HAP-1 (cell line): ENCODE measurements at places on chromosomes 7 and 10.

DNA sequence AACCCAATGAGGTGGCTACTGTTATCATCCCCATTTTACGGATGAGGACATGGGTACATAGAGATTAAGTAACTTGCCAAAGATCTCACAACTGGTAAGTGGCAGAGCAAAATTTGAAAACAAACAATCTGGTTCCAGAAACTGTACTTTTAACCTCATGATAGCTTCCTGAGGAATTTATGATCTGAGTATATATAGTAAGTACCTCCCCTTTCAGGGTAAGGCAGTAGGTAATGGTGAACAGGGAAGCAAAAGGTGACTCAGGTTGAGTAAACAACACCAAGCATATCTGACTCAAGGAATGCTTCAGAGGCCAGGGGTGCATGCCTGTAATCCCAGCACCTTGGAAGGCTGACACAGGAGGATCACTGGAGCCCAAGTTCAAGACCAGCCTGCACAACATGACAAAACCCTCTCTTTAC is 21.1 kb downstream of the KLLN start:
- DNase-seq, result no peak

DNA sequence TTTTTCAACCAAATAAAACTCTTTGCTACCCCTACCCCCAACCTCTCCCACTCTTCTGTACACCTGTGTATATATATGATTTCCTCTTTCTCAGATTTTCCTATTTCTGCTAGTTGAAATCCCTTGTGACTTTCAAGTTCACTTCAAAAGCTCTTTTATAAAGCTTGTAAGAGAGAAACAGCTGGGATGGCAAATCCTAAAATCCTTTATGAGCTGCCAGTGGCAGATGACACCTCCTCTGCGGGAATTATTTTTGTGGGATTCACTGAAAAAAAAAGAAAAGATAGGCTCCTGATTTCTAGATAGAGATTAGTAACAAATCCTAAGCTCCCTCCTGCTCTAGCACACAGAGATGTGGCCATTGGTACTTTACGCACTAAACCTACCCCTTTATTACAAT is 92.9 kb downstream of the AHR start:
- DNase-seq, result no peak

- DNase-seq, result no peak
These were observed 18.6 kb upstream of the DLX5 start for GRCh38 chr7:97043281-97043680.

GRCh38 chr10:121418126-121418777 is 180.0 kb downstream of the FGFR2 start:
- no peak for DNase-seq

- no peak for DNase-seq
These were observed 552.8 kb downstream of the ANKRD7 start for GRCh38 chr7:118777308-118777707.

DNA sequence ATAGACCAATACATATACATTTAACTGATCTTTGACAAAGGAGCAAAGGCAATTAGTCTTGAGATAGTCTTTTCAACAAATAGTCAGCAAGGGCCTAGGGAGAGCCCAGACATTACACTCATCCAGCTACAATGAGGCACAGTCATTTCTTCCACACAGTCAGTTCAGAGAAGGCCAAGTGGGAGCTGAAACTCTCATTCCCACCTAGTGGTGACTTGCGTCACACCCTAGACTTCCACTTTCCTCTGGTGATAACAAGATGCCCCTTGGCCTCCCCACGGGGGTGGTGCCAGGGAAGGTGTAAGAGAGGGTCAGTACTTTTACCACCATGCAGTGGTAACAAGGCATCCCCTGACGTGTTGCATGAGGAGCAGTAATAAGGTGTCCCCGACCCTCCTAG is 8.0 kb downstream of the FRMPD2 start:
- no peak for DNase-seq

DNA sequence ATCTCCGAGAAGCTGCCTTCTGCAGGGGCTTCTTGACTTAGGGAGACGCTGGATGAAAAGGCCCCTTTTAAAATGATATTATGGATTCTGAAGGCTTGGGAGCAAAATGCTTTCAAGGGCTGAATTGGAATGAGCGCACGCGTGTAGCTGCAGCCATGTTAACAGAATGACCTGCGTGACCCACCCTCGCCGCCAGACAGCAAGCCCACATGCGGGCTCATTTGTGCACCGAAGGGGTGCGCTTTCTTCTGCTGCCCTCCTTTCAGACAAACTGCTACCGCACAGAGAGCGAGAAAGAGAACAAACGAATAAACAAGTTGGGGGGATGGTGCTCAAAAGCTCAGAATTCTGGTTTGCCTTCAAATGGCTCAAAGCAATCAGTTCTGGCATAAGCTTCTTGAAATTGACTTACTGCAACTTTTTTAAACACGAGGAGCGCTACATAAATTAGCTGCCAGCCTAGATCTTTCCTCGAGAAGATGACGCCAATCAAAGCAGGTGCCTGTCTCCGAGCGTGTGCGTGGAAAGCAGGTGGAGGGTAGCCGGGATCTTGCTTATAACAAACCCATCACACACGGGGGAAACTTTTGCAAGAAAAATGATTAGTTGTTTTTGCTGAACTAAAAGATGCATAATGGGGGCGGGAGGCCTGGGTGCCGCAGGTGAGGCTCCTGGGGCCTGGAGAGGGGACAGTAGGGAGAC is 268.4 kb downstream of the MAD1L1 start:
- DNase-seq, result no peak

GRCh38 chr7:20542594-20542993 is 72.9 kb upstream of the ABCB5 start:
- DNase-seq, result no peak

DNA sequence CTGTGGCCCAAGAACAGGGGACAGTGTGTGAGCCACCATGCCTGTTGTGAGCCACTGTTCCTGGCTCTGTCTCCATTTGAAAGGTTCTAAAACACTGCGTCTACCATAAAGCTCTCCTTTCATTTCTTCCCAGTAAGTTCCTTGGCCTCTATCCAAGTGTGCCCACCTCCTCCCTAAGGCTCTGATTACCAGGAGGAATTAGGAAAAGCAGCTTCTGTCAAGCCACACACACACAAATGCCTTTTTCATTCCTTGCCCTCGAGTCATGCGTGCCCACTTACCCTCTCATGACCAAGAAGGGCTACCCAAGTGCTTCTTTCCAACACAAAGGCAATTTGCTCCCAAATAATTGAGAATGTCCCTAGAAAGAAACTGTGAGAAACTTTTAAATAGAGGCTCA is 70.8 kb upstream of the PARD3 start:
- DNase-seq, result peak; percentile 16

DNA sequence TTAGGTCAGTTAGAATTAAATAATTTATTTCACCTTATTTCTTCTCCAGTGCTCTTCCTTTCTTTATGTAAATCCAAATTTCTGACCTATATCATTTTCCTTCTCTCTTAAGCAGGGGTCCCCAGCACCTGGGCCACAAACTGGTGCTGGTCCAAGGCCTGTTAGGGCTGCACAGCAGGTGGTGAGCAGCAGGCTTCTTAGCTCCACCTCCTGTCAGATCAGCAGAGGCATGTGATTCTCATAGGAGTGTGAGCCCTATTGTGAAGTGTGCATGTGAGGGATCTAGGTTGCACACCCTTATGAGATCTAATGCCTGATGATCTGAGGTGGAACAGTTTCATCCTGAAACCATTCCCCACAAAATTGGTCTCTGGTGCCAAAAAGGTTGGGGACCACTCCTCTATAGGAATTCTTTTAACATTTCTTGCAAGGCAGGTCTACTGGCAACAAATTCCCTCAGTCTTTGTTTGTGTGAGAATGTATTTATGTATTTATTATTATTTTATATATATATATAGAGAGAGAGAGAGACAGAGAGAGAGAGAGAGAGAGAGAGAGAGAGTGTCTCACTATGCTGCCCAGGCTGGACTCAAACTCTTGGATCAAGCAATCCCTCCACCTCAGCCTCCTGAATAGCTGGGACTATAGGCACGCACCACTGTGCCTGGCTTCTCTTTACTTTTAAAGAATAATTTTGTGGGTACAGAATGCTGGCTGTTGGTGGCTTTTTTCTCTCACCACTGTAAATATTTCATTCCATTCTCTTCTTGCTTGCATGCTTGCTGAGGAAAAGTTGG is 4.3 kb upstream of the ABCC2 start:
- DNase-seq, result no peak

- DNase-seq, result no peak
These were observed 56.9 kb upstream of the TNKS2 start for GRCh38 chr10:91741356-91741755.

DNA sequence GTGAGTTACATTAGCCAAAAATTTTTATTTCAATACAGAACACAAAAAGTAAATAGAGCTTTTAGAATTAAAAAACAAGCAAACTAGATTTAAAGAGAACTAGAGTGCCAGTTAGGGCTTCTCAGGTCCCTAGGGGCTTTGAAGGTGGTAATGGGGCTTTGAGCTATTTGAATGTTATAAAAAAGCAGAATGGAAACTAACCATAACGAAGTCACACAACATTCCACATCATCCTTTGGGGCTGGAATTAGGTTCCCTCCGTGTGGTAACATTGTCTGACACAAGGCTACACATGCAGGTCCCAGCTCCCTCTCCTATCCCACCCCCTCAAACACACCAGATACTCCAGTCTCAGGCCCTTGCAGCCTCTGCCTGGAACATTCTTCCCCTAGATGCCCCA is 15.3 kb downstream of the JAZF1 start:
- no peak for DNase-seq

GRCh38 chr7:64839910-64840309 is 45.7 kb downstream of the ZNF138 start:
- DNase-seq, result no peak
